ENCODE measurements at places on chromosomes 2 and 18. TPM values are rescaled to one million over a fixed set of nuclear protein-coding genes. Genes with fewer than 3 reads are reported as not detected.
A peak's percentile ranks its signal among the peaks of the same experiment; 100 is the strongest.

DNA sequence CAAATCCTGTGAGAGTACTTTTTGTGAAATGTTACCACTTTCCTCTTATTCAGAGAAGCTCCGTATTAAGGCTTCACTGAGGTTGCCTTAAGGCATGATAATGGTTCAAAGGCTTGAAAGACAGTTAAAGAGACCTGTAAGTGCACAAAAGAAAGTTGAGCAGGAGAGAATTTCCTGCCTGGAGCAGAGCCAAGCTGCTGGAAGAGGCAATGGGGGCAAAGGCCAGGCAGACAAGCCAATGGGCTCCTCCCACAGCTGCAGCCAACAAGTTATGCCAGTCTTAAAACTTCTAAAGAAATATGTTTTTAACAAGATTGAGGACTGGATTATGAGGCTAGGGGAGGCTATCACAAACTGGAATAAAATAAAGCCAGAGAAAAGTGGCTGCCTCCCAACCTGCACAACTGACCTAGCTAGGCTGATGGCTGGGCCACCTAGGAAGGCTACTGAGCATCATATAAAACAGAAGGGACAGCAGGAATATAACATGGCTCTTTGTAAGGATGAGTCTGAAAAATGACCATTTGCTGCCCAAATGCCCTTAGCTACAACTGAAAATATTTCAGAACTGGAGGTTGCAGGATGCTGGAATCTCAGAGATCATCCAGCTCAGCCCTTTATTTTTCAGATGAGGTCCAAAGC, 2.1 kb downstream of the IL1B start:
- DNase-seq = no peak

GRCh38 chr2:214051585-214051984, 359.3 kb upstream of the VWC2L start:
- DNase-seq = no peak

DNA sequence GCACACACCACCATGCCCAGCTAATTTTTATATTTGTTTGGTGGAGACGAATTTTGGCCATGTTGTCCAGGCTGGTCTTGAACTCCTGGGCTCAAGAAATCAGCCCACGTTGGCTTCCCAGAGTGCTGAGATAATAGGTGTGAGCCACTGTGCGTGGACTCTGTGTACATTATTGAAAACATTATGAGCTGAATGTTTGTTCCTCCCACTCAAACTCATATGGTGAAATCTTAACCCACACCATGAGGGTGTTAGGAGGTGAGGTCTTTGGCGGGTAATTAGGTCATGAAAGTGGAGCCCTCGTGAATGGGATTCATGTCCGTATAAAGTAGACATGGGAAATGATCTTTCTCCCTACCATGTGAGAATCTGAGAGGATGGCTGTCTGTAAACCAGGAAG, 83.6 kb downstream of the SPTBN1 start:
- DNase-seq = no peak

- DNase-seq = no peak
Observed at GRCh38 chr2:79041032-79041448, 15.5 kb downstream of the REG3G start.

GRCh38 chr18:65487569-65487968, 263.2 kb upstream of the CDH7 start:
- DNase-seq = no peak

- DNase-seq = peak; percentile 24
Observed at GRCh38 chr2:204691911-204692510, 146.7 kb downstream of the PARD3B start.

GRCh38 chr18:60951091-60951490, 382.1 kb upstream of the CDH20 start:
- DNase-seq = no peak

DNA sequence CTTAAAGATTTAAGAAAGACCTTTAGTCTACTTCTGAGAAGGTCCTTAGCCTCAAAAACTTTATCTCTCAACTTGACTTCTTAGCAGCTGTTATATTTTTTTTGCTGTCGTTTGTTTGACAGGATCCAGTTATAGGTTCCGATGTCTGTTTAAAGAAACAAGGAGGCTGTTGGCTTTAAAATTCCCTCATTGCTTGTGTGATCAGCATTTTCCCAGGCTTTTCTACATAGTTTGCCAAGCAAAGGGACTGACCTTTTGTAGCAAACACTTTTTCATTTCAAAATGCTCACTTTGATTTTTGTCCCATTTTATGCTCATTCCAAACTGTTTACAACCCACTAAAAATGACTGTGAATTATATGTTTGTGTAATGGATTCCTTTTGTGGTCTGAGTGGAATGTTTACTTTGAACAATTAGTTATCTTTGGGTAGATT, 394.9 kb downstream of the ARHGAP15 start:
- DNase-seq = no peak

DNA sequence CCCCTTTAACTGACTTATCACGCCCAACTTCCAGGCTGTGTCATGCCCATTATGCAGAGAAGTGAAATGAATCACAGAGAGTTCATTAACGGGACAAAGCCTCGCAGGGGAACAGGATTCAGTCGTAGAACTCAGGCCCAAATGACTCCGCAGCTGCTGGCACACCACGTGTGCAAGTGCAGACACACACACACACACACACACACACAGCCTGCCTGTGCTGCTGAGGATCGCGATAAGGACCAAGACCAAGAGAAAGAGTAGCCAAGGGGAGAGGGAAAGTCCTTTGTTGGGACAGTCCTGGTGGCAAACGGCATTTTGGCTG, 90.0 kb upstream of the TAF1B start:
- peak; percentile 82 for DNase-seq

- no peak for DNase-seq
Observed at GRCh38 chr2:15546297-15547098, 14.6 kb downstream of the NBAS start.

TEX44 gene
- total RNA-seq = not detected

GDF7 gene
- total RNA-seq = 0.07 TPM

TUBA4B gene
- total RNA-seq = not detected
